ENCODE measurements at places on chromosomes 1 and 21. TPM values are rescaled to one million over a fixed set of nuclear protein-coding genes. Genes with fewer than 3 reads are reported as not detected.

ST6GALNAC3 gene
- not detected for total RNA-seq

ADGRL4 gene
- 16.6 TPM for total RNA-seq

RGS1 gene
- not detected for total RNA-seq

PTCH2 gene
- total RNA-seq, result 0.36 TPM

NUF2 gene
- total RNA-seq, result 1.8 TPM

Data from osteoblast (primary cell).